ENCODE measurements at places on chromosomes 2 and 18.

DNA sequence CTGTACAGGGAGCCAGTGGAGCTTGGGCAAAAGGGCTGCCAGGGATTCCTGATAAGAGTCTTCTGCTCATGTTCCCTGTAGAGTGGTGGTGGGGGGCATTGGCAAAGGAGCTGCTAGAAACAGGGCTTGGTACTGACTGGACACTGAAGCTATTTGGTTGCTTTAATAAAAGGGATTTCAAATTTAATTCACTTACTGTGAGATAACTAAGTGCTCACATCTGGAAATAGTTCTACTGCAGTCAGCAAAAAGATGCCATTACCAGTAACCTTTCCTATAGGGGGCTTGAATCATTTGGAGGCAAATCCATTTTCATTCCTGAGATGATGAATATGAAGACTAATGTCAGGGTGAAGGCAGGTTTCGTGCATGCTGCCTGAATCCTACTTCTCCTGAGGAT, 94.3 kb upstream of the DOCK10 start:
- H3K36me3 ChIP-seq = no peaks in the 10 kb centered on the region
- no peak overlapping the region for H3K4me3 ChIP-seq
- no peak overlapping the region for H3K27ac ChIP-seq

- no peaks in the 10 kb centered on the region for H3K27me3 ChIP-seq
- peak; percentile 20 for DNase-seq
- H3K36me3 ChIP-seq = no peaks in the 10 kb centered on the region
- peaks cover 15% of the 10 kb centered on the region for H3K4me1 ChIP-seq
- no peak overlapping the region for H3K27ac ChIP-seq
Measured at GRCh38 chr2:68196120-68196716, 38.5 kb downstream of the PNO1 start.

GRCh38 chr18:50170004-50170403, 24.9 kb downstream of the MYO5B start:
- H3K27me3 ChIP-seq = peaks cover 3% of the 10 kb centered on the region
- DNase-seq = no peak
- no peaks in the 10 kb centered on the region for H3K4me1 ChIP-seq
- H3K36me3 ChIP-seq = no peaks in the 10 kb centered on the region
- H3K27ac ChIP-seq = no peak overlapping the region
- no peak overlapping the region for H3K4me3 ChIP-seq

GRCh38 chr18:76386886-76387285, 108.2 kb downstream of the ZNF516 start:
- H3K36me3 ChIP-seq = no peaks in the 10 kb centered on the region
- H3K4me1 ChIP-seq = no peaks in the 10 kb centered on the region
- no peak for DNase-seq
- H3K27ac ChIP-seq = no peak overlapping the region

DNA sequence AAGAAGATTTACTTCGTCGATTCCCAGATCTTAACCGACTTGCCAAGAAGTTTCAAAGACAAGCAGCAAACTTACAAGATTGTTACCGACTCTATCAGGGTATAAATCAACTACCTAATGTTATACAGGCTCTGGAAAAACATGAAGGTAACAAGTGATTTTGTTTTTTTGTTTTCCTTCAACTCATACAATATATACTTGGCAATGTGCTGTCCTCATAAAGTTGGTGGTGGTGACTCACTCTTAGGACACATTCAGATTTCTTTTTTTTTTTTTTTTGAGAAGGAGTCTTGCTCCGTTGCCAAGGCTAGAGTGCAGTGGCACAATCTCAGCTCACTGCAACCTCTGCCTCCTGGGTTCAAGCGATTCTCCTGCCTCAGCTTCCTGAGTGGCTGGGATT, 26.8 kb downstream of the MSH2 start:
- DNase-seq = peak; percentile 41
- H3K4me1 ChIP-seq = no peaks in the 10 kb centered on the region
- H3K27ac ChIP-seq = no peak overlapping the region
- no peak overlapping the region for H3K4me3 ChIP-seq
- H3K27me3 ChIP-seq = no peaks in the 10 kb centered on the region
- peaks cover 15% of the 10 kb centered on the region for H3K36me3 ChIP-seq

DNA sequence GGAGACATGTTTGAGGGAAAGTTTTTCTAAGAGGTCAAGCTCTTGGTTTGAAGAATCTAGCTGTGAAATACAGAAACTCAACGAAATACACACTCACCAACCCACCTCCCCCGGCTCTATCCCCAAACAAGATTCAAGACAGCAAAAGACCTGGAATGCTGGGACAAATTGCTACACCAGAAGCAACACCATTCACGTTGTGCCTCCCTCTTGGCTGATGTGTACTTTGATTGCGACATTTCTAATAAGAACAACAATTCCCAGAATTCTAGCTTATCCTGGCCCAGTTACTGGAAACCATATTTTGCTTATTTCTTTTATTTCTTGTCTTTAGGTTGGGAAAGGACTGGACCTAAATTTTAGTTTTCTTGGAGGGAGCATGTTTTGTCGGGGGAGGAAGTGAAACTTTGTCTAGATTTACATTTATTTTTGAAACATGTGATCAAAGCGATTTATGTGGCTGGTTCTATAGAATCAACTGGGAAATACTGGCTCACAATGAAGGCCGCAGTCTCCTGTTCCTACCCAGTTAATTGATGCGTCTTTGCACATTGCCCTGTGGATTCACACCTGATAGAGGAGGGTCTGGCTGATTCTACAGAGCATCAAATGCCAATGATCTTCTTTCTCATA, 29.6 kb upstream of the LPIN1 start:
- no peaks in the 10 kb centered on the region for H3K4me1 ChIP-seq
- no peak overlapping the region for H3K4me3 ChIP-seq
- H3K27ac ChIP-seq = no peak overlapping the region
- peaks cover 28% of the 10 kb centered on the region for H3K27me3 ChIP-seq

GRCh38 chr18:39366656-39367055, 1801.1 kb upstream of the CELF4 start:
- no peak for DNase-seq
- H3K36me3 ChIP-seq = no peaks in the 10 kb centered on the region
- no peaks in the 10 kb centered on the region for H3K27me3 ChIP-seq

DNA sequence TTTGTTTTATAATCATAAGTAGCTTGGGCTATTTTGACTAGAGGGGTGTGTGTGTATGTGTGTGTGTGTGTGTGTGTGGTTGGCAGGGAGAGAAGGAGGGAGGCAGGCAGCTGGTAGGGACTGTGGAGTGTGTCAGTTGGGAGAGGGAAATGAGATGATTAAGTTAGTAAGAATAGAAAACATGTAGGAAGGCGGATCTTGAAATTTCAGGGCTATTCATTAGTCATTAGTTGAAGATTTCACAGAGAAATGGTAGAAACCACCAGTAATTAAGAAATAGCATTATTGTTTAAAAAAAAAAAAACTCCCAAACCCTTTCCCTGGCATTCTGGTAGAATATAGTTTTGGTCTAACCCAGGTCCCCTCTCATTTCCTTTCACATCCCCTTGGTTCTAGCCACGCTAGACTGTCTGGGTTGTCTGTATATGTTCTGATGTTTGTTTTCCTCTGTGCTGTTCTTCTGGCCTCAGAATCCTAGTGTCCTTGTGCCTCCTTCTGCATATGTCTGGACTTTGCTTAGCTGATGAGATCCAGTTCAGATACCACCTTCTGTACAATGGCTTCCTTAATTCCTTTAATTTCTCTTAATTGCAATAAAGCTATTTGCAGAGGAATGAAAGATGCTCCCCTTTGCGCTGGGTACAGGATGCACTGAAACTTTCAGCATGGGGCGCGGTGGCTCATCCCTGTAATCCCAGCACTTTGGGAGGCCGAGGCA, 161.6 kb downstream of the NEDD4L start:
- H3K4me1 ChIP-seq = peaks cover 14% of the 10 kb centered on the region
- H3K27ac ChIP-seq = peak overlapping the region; percentile 44
- no peaks in the 10 kb centered on the region for H3K36me3 ChIP-seq
- H3K27me3 ChIP-seq = no peaks in the 10 kb centered on the region
- DNase-seq = peak; percentile 87

- no peak overlapping the region for H3K4me3 ChIP-seq
- no peaks in the 10 kb centered on the region for H3K4me1 ChIP-seq
- no peaks in the 10 kb centered on the region for H3K27me3 ChIP-seq
- peaks cover 9% of the 10 kb centered on the region for H3K36me3 ChIP-seq
- H3K27ac ChIP-seq = no peak overlapping the region
Measured at GRCh38 chr2:174575124-174575776, 22.4 kb downstream of the WIPF1 start.

GRCh38 chr2:228367356-228367755, 185.9 kb upstream of the SPHKAP start:
- H3K27ac ChIP-seq = no peak overlapping the region
- DNase-seq = no peak
- no peak overlapping the region for H3K4me3 ChIP-seq
- no peaks in the 10 kb centered on the region for H3K36me3 ChIP-seq

GRCh38 chr2:169997140-169997887, 170.1 kb downstream of the UBR3 start:
- DNase-seq = no peak
- no peak overlapping the region for H3K4me3 ChIP-seq
- H3K27me3 ChIP-seq = no peaks in the 10 kb centered on the region
- no peaks in the 10 kb centered on the region for H3K4me1 ChIP-seq
- H3K27ac ChIP-seq = no peak overlapping the region

DNA sequence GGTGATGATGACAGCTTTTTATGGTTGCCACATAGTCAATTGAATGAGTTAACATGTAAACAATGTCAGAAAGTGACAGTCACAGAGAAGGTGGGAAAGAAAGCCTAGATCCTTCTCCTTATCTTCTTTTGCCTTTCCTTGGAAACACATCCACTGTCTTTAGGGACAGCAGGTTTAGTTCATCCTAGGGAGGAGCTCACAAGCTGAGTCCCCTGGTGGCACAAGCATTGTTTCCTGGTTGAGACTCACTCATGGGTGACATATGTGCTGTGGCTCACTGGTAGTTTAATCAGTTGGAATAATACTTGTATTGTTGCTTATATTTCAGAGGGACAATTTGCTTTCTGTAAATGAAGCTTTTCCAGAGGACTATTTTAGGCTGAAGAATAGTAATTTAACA, 598.5 kb downstream of the CNTNAP5 start:
- H3K4me1 ChIP-seq = no peaks in the 10 kb centered on the region
- H3K4me3 ChIP-seq = no peak overlapping the region
- H3K27me3 ChIP-seq = no peaks in the 10 kb centered on the region

DNA sequence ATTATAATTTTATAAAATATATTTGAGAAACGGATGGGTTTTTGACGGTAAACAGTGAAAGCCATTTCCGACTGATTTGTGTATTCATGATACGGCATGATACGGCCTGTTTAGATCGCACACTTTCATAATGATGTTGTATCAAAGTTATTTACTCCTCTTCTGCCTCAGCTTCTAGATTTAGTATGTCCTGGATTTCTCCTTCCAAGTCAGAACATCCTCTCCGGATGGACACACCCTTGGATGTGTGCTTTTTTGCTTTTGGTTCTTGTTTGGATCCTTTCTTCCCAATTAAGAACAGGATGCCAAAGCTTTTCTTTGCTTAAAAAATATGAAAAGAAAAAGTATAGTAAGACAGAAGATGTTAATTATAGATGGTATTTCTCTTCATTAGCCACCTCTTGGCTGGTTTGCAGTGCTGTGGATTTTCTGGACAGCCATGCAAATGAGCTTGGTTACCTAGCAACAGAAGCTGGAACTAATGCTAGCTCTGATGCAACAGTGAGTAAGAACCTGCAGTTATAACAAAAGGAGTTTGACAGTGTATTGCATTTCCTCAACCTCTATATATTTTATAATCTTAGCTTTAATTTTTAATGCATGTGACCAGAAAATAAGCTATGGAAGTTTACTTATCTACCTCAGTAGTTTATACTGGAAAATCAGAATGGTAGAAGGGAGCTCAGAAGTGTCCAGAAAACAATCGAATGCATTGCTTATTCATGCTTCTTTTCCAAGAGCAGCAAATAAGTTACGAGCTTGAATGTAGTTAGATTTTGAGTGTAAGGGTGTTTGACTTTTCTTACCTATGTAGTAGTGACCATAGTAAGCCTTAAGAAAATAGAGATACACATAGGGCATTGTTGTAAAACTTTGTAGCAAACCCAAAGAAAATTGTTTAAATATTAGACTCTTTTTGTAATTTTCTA, 27.9 kb downstream of the RMND5A start:
- H3K27ac ChIP-seq = peak overlapping the region; percentile 5
- H3K4me1 ChIP-seq = peaks cover 9% of the 10 kb centered on the region
- H3K4me3 ChIP-seq = peak overlapping the region; percentile 5
- H3K27me3 ChIP-seq = no peaks in the 10 kb centered on the region
- H3K36me3 ChIP-seq = no peaks in the 10 kb centered on the region

DNA sequence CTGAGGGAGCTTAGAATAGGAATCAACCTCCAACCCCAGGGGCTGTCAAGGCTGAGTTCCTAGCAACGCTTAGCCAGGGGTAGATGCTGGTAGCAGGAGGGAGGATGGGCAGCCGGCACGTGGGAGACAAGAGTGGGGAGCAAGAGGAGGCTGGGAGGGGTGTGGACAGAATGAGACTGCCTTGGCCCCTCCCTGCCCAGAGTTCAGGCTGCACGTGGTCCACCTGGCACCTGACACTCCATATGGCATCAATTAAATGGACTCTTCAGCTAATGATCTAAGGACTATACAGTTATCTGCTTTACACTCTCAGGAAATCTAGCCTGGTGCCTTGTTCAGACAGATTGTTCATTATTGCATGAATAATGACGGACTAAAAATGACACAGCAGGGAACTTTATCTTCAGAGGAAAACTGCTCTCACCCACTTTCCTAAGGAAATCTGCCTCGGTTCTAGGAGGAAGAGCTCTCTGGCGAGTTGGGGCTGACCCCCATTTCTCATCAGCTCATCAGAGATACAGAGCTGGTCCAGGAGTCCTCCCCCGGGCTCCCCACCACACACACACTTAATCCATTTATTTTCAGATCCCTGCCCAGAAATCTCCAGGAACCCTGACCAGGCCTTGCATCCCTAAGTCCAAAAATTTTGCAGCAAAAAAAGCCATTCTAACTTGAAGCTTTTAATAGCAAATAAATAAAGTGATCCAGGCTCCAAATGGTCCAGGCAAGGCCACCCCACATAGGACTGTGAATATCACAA, 102.1 kb upstream of the CDC42EP3 start:
- no peaks in the 10 kb centered on the region for H3K36me3 ChIP-seq
- no peak for DNase-seq
- no peak overlapping the region for H3K27ac ChIP-seq
- H3K4me1 ChIP-seq = peaks cover 58% of the 10 kb centered on the region

DNA sequence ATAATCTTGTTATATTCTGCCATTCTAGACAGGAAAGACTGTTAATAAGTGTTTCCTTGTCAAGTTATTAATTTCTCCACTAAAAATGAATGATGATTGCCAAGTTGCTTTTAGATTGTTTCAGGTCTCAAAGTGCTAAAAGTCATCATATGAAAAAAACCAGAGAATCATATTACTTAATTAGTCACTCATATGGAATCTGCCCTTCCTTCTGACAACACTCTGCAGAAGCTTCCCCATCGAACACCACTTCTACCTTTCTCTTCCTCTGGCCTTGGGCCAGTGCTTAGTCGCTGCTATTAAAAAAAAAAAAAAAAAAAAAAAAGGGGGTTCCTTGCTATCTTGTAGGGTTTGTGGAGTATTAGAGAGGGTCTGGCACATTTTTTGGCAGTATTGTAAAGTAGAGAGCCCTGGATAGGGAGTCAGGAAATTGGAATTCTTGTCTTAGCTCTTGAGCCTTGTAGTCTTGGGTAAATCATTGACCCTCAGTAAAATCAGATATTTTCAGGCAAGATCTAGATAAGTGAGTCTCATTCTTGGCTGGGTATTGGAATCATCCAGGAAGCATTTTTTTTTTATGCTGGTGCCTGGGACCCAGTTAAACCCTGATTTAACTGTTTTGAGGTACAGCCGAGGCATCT, 141.7 kb upstream of the CCDC68 start:
- H3K27ac ChIP-seq = no peak overlapping the region
- DNase-seq = peak; percentile 78
- H3K4me3 ChIP-seq = no peak overlapping the region
- no peaks in the 10 kb centered on the region for H3K27me3 ChIP-seq
- peaks cover 39% of the 10 kb centered on the region for H3K4me1 ChIP-seq

GRCh38 chr2:42930025-42930581, 137.7 kb upstream of the HAAO start:
- peak overlapping the region; percentile 74 for H3K27ac ChIP-seq
- H3K4me1 ChIP-seq = peaks cover 50% of the 10 kb centered on the region
- DNase-seq = peak; percentile 82
- no peaks in the 10 kb centered on the region for H3K27me3 ChIP-seq
- no peaks in the 10 kb centered on the region for H3K36me3 ChIP-seq

Data from astrocyte (in vitro differentiated cells and primary cell).